ENCODE measurements at places on chromosomes 11 and 22. TPM values are rescaled to one million over a fixed set of nuclear protein-coding genes. Genes with fewer than 3 reads are reported as not detected.

SMC1B gene
- 1.6 TPM for total RNA-seq

OOSP2 gene
- not detected for total RNA-seq

JHY gene
- total RNA-seq, result 1.5 TPM

APOL4 gene
- total RNA-seq, result 6.9 TPM

E2F8 gene
- 44.4 TPM for total RNA-seq

TMEM109 gene
- total RNA-seq, result 139 TPM

UBE2L6 gene
- total RNA-seq, result 232 TPM

RBMXL2 gene
- not detected for total RNA-seq

VWCE gene
- 3.3 TPM for total RNA-seq

IL10RA gene
- total RNA-seq, result 202 TPM

DGCR6 gene
- 1.2 TPM for total RNA-seq

TRPM5 gene
- not detected for total RNA-seq

FAM180B gene
- total RNA-seq, result not detected

SCUBE2 gene
- total RNA-seq, result 0.65 TPM

GRM5 gene
- total RNA-seq, result not detected

CELSR1 gene
- total RNA-seq, result 0.08 TPM

TP53AIP1 gene
- total RNA-seq, result not detected

MIAT gene
- 23.6 TPM for total RNA-seq

GRCh38 chr11:69903211-69903610, 84.0 kb upstream of the FGF3 start:
- no peak for DNase-seq

GRCh38 chr11:60830478-60831142, 11.3 kb upstream of the CCDC86 start:
- no peak for DNase-seq

GRCh38 chr22:44529827-44530523, 31.9 kb upstream of the RTL6 start:
- no peak for DNase-seq

- DNase-seq, result no peak
These were observed 120.7 kb upstream of the TENM4 start for GRCh38 chr11:79561496-79561895.

- no peak for DNase-seq
These were observed at the start of gene MMP3 for GRCh38 chr11:102843489-102843888. Gene MMP3, minus strand, starts transcription at chr11:102843609. Its CDS starts 63 bp downstream, at chr11:102843546.

- no peak for DNase-seq
These were observed 68.0 kb upstream of the ATXN10 start for GRCh38 chr22:45603619-45604018.

DNA sequence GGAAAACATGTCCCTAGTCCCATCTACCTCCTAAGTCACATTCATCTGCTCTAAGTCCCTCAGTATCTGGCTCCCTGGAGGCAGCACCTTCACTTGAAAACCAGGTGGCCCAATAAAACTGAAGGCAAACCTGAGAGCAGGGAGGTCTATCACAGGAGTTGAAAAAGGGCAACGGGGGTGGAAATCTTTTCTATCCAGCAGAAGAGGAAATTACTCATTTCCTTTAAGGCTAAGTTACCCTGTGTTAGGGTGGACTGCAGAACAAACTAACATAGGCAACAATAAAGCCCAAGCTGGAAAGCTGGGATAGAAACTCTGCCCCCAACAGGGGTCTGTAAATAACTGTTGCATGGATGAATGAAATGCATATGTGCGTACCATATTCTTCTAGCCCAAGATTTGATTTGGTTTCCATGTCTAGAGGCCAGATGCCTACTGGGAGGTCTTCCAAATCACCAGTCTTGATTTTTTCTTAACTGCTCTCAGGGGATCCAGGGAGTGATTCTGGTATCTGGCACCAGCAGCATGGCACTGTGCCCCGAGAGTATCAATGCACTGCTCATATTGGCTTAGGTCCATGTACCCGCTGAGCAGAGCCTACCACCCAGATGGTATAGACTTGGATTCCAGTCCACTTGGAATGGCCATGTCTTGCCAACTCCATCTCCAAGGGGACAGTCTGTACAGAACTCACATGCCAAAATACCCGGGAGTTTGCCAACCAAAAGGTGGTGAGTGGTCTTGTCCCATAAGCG, 350.0 kb upstream of the NCAM1 start:
- no peak for DNase-seq

- DNase-seq, result no peak
These were observed 100.3 kb downstream of the CCDC83 start for GRCh38 chr11:85955531-85955930.

- no peak for DNase-seq
These were observed 38.1 kb upstream of the MUC5AC start for GRCh38 chr11:1119604-1120146.

GRCh38 chr22:31091106-31091975, 10.2 kb downstream of the SMTN start:
- DNase-seq, result no peak

- DNase-seq, result no peak
These were observed 628 bp downstream of the PSMC3 start for GRCh38 chr11:47425611-47426010.

GRCh38 chr11:73225001-73225686, 7.1 kb downstream of the P2RY2 start:
- no peak for DNase-seq

- DNase-seq, result peak; percentile 67
These were observed 23.2 kb upstream of the ZBTB16 start for GRCh38 chr11:114036147-114036811.

DNA sequence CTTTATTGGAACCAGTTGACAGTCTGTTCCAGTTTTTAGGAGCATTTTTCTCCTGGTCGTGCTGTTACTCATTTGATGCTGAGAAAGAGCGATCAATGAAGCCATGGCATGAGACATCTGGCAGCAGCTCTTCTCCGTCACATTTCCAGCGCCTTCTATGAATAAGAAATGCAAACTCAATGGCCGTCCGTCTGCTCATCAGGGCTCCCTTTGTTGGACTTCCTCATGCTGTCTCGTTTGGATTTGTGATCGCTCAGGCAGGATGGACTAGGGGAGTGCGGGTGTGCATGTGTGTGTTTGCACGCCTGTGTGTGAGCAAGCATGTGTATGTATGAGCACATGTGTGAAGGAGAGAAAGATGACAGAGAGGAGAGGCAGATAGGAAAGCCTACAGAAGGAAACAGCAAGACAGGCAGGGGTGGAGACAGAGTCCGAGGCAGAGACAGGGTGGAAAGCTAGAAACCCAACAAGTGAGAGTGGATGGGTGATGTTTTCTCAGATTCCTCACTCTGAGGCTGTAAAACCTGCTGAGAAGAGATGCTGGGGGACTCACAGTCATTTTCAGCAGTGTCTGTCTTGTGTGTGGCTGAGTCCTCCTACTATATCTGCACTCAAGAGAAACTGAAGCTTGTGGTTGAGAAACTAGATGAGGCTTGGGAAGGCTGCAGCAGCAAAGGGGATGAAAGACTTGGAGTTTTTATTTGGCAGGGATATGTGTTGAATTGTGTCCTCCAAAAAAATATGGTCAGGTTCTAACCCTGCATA, 56.0 kb upstream of the CLMP start:
- DNase-seq, result no peak

GRCh38 chr22:43627485-43628213, 184.5 kb downstream of the EFCAB6 start:
- DNase-seq, result no peak

DNA sequence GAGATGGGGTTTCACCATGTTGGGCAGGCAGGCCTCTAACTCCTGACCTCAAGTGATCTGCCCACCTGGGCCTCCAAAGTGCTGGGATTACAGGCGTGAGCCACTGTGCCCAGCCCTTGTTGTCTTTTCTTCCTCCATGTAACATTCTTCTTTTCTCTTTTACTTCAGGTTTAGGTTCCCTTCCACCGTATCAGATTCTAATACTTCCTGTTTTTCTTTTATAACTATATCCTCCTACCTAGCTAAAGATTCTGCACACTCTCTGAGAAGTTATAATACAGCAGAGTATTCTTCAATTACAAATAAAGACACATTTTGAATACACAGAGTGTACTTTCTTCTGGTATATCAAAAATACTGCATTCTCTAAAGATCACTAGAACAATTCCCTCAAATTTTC, 33.2 kb upstream of the GAB2 start:
- no peak for DNase-seq

DNA sequence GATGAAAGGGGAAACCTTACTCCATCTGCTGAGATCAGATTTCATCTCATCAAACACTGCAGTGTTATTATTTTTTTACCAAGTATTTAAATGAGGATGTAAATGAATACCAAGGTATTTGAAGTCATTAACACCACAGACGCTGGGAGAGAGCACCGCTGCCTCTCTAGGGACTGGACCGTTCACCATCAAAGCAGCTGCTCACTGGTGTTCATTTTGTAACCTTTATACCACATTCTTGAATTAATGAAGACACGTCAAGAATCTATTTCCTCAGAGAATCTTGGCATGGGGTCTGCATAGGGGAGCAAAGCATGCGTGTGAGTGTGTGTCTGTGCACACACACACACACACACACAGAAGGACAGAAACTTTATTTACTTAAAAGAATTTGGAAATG, 15.6 kb downstream of the SIAE start:
- DNase-seq, result no peak

GRCh38 chr11:7651700-7652099, 21.6 kb downstream of the CYB5R2 start:
- no peak for DNase-seq

DNA sequence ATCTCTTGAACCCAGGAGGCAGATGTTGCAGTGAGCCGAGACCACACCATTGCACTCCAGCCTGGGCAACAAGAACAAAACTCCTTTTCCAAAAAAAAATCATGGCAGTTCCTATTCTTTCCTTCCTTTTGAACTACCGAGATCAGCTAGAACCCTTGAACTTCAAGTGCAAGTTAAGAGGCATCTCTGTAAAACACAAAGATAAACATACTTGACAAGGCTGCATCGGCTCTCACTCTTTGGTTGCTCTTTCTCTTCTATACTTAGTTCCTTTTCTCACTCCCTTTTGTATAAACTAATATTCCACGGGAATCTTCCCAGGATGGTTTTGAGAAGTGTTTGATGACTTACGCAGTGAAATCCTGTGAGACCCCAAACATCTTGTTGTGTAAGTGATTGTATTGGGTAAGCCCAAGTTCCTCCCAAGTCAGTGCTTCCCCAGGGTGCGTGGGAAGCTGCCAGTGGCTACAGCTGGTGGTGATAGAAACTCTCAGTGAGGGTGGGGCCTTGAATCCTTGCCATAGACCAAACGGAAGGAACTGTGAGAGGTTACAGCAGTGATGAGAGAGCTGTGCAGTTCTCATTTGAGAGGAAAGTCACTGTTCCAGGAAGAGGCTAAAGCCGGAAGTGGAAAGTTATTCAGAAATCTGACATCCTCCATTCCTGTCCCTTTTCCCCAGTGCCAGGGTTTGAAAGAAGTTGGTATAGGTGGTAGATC, 24.1 kb upstream of the CDC42EP2 start:
- no peak for DNase-seq

- no peak for DNase-seq
These were observed 24.6 kb upstream of the DGAT2 start for GRCh38 chr11:75743711-75744563.

DNA sequence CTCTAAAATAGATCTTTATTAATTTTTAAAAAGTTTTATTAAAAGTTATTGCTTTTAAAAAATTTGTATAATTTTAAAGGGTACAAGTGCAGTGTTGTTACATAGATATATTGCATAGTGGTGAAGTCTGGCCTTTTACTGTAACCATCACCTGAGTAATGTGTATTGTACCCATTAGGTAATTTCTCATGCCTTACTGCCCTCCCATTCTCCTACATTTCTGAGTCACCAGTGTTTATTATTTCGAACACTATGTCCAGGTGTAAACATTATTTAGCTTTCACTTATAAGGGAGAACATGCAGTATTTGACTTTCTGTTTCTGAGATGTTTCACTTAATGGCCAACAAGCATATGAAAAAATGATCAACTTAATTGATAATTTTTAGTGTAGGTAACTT, 2.3 kb downstream of the OR51G1 start:
- no peak for DNase-seq

- peak; percentile 64 for DNase-seq
These were observed 27.1 kb downstream of the TSKU start for GRCh38 chr11:76810151-76810853.

DNA sequence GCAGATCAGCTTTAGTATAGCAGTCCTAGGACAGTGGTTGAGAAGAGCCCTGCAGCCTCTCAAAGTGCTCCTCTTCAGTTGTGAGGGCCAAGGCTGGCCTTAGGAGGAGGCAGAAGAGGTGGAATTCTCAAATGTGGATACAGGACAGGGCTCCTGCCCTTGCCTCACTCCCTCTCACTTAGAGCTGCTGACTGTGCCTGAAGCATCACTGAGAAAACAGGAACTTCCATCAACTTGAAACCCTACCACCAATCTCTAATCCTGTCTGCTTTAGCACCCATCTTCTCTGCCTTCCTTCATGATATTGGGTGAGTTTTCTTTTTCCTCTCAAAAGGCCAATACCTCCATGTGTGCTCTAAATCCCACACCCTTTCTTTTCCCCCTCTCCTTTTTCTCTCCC, 14.4 kb upstream of the UCP3 start:
- DNase-seq, result no peak

- DNase-seq, result peak; percentile 61
These were observed 12.6 kb upstream of the VSIG10L2 start for GRCh38 chr11:125933030-125933813.

GRCh38 chr11:132430429-132431062, 1060.1 kb downstream of the NTM start:
- no peak for DNase-seq

DNA sequence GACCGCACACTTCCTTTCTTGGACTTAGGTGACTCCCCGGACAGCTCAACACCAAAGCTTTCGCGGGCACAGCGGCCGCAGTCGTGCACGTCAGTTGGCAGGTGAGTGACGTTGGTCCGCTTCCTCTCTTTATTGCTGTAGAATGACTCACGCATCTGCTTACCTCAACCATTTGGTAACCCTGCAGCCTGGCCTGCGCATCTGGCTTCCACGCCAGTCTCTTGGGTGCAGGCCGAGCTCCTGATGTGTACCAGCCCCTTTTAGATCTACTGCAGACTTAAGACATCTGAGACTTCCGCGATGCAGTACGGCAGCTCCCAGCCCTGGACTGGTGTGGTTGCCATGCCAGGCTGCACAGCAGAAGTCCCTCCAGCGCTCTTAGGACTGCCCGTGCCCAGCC, 12.4 kb upstream of the TRMU start:
- no peak for DNase-seq

Measured in activated CD8-positive, alpha-beta T cell treated with anti-CD3 and anti-CD28 coated beads, Interleukin-2, amount 10 ng/mL, durations not matched to agents 7 days and 5 days (primary cell).